NCI-H1930 (cell line): ENCODE measurements at places on chromosomes 16 and 17.

GRCh38 chr16:79170555-79171246 lies 429.8 kb downstream of the MAF start:
- DNase-seq: no peak

DNA sequence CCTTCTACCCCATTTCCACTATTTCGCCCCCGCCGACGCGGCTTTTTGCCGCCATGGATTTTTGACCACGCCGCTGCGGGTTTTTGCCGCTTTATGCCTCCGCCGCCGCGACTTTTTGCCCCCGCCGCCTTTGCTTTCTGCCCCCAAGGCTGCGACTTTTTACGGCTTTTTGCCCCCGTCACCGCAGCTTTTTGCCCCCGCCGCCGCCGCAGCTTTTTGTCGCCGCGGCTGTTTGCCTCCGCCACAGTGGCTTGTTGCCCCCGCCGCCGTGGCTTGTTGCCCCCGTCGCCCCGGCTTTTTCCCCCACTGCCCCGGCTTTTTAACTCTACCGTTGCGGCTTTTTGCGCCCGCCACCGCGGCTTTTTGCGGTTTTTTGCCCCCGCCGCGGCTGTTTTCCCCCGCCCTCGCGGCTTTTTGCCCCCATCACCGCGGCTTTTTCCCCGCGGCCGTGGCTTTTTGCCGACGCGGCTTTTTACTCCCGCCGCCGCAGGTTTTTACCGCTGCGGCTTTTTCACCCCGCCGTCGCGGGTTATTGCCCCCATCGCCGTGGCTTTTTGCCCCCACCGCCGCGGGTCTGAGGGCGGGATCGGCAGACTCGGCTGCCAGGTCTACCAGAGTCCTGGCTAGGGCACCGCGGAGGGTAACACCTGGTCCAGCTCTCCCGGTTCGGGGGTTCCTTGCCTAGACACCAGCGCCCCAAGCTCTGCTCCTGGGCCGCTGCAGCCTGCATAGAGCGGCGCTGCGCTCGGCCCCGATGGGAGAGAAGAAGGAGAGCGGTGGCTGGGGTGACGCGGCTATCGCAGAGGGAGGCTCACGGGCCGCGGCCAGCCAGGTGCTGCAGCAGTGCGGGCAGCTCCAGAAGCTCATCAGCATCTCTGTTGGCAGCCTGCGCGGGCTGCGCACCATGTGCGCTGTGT lies 562.7 kb upstream of the WSB1 start:
- DNase-seq: no peak

GRCh38 chr17:81432941-81433340 lies 37.7 kb downstream of the BAHCC1 start:
- DNase-seq: peak; percentile 32

DNA sequence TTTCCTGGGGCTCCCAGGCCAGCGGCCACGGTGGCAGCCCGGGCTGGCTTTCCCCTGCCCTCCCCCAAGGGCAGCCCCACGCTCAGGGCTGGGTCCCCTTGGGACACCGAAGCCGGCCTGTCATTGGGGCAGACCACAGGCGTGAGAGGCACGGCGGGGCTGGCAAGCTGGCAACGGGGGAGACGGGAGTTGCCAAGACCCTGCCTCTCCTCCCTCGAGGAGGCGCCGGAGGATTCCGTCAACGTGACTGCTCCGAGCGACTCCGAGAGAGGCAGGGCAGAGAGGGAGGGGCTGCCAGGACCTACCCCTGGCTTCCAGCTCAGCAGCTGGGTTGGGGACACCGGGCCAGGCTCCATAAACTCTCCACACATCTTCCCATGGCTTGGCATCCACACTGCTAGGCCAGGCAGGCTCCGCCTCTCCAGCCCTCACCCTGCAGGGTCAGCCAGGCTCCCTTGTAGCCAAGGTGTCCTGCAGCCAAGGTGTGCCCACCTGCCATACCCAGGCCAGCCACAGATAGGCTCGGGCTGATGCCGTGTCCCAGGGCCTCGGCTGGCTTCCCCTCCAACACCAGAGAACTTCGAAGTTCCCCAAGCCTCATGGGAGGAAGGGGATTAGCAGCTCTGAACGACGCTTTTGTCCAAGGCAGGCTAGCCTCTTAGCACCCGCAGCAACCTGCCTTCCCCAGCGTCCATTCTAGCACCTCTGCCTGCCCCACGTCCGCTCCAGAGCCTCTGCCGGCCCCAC lies 25.5 kb downstream of the TIMM22 start:
- no peak for DNase-seq

GRCh38 chr17:30443721-30444120 lies 33.5 kb upstream of the GOSR1 start:
- DNase-seq: no peak

DNA sequence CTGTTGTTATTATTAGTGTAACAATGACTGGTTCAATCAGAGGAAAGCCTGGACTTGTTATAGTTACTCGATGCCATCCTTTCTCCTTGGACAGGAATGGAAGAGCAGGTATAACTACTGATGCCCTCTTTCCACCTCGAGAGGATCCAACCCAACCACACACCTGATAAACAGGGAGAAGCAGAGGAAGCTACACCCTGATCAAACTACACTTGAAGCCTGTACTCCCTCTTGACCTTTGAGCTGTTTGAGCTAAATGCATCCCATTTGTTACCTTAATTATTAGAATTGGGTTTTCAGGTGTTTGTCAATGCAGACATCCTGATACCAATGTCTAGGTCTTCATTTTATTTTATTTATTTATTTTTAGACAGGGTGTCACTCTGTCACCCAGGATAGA lies 23.7 kb upstream of the HLF start:
- no peak for DNase-seq

DNA sequence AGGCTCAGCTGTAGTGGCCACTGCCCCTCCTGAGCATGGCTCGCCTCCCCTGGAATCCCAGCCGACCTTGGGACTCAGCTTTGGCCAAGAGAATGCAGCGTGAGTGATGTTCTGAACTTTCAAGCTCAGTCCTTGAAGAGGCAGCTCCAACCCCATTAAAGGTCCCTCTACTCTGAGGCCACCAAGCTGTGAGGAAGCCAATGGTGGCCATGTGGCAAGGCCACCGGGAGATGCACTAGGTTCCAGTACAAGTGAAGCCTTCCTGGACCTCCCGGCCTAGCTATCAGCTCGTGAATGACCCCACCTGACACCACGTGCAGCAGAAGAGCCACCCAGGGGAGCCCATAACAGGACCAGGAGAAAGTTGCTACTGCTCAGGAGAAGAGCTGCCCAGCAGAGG lies 81.7 kb upstream of the GNG13 start:
- no peak for DNase-seq

- no peak for DNase-seq
Measured at GRCh38 chr16:2614761-2615191, 67.5 kb upstream of the KCTD5 start.

- no peak for DNase-seq
Measured at GRCh38 chr17:64343833-64344637, 46.6 kb downstream of the PECAM1 start.

- DNase-seq: peak; percentile 74
Measured at GRCh38 chr17:32341857-32342602, at the start of gene C17orf75. C17orf75 (minus strand) TSS chr17:32342173; CDS start chr17:32342139, 34 bp downstream.

GRCh38 chr16:25013751-25014499 lies 1.2 kb downstream of the ARHGAP17 start:
- no peak for DNase-seq

GRCh38 chr16:2486645-2487516 lies 12.0 kb downstream of the TBC1D24 start:
- DNase-seq: no peak

GRCh38 chr17:81666092-81666341 lies 388 bp downstream of the OXLD1 start:
- no peak for DNase-seq

DNA sequence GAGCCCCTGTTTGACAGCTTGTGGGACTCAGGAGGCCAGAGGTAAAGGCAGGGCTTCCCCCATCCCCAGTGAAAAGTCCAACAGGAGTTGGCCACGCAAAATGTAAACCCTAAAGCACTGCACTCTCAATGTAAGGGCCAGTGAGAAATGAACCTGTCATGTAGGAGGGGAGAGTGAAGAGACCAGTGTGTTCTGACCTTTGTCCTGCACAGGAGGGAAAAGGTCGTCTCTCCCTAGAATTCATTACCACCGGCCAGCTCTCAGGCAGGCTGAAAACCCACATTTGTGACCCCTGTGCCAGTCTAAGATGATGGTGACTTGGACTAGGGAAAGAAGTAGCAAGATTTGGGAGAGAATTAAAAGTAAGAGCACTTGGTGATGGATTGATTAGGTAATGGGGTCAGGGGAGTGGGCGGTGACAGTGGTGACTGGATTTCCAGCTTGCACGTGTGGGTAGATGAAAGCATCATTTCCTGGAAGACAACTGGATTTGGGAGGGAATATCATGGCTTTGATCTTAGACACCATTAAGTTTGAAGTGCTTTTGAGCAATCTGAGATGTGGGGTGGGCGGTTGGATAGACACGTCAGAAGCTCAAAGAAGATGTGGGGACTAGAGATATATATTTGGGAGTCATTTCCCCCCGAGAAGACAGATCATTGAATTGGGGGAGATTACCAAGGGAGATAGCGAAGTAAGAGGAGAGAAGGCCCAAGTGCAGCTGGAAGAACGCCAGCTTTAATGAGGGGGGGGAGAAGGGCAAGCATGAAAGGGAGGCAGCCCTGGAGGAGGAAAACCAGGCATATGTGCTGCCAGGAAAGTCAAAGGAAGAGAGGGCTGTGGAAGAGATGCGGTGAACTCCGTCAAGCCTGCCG lies 119.5 kb downstream of the NTN1 start:
- no peak for DNase-seq

GRCh38 chr16:70746708-70747424 lies 54.1 kb downstream of the VAC14 start:
- no peak for DNase-seq

GRCh38 chr17:41663451-41664171 lies 25.1 kb upstream of the EIF1 start:
- no peak for DNase-seq
